ENCODE measurements at places on chromosomes 4 and X.

DNA sequence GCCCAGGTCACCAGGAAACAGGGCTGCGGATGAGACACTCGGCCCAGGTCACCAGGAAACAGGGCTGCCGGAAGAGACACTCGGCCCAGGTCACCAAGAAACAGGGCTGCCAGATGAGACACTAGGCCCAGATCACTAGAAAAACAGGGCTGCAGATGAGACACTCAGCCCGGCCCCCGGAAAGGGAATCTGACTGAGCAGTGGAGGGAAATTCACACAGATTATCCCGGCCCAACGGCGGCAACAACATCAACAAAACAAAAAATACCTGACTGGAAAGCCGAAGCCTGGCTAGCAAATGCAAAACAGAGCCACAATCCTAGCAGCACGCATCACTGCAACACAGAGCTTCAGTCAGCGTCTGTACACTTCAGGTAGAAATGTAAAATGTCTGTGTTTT lies 20.7 kb downstream of the AFAP1 start:
- H3K27ac ChIP-seq: no peak overlapping the region
- H3K36me3 ChIP-seq: no peaks in the 10 kb centered on the region
- H3K27me3 ChIP-seq: no peaks in the 10 kb centered on the region

DNA sequence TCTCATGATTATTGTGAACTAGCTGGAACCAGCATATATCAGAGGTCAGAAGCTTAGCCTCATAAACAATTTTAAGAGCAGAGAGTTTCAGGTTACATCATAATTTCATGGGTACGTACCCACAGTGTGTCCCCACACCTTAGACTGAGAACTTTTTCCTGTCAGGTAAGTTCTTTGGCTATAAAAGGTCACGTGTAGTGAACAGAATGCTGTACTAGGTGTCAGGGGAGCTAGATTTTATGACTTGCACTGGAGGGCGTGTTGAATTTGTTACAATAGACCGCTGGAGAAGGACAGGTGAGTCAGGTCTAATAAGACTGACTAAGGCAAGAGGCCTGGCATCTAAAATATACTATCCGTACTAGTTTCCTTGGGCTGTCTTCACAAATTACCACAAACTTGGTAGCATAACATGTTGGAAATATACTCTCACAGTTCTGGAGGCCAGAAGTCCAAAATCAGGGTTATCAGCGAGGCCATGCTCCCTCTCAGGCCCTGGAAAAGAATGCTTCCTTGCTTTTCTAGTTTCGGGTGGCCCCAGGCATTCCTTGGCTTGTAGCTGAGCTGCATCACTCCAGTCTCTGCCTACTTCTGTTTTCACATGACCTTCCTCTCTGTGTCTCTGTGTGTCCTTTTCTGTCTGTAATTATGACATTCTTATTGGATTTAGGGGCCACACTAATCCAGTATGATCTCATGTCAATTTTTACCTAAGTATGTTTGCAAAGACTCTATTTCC lies 512.0 kb upstream of the NR3C2 start:
- no peak for DNase-seq
- H3K27me3 ChIP-seq: no peaks in the 10 kb centered on the region
- H3K36me3 ChIP-seq: no peaks in the 10 kb centered on the region
- H3K27ac ChIP-seq: peak overlapping the region; percentile 46
- no peak overlapping the region for H3K4me3 ChIP-seq

- H3K4me1 ChIP-seq: no peaks in the 10 kb centered on the region
- H3K27me3 ChIP-seq: no peaks in the 10 kb centered on the region
- H3K27ac ChIP-seq: no peak overlapping the region
- no peak for DNase-seq
- no peak overlapping the region for H3K4me3 ChIP-seq
- no peaks in the 10 kb centered on the region for H3K36me3 ChIP-seq
Measured at GRCh38 chr4:4637710-4638109, 95.9 kb upstream of the STX18 start.

DNA sequence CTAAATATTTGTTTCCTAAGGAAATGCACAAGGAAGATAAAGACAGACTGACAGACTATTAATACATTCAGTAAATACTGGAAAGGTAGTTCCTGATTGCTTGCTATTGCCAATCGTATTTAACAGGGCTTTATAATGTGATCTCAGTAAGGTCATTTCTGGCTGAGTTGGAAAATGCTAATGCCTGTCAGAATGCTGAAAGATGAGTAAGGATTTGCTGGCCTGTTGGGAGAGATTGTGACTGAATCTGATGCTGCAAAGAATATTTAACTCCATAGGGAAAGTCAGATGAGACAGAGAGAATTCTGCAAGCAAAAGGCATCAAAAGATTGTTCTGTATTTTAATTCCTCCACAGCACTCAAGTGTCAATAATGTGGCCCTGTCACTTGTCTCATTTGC lies 169.0 kb downstream of the BEND2 start:
- H3K36me3 ChIP-seq: no peaks in the 10 kb centered on the region
- no peak for DNase-seq
- H3K27ac ChIP-seq: no peak overlapping the region
- no peaks in the 10 kb centered on the region for H3K4me1 ChIP-seq

GRCh38 chrX:85503258-85504158 lies 124.0 kb upstream of the POF1B start:
- no peak overlapping the region for H3K4me3 ChIP-seq
- peak overlapping the region; percentile 67 for H3K27ac ChIP-seq
- no peaks in the 10 kb centered on the region for H3K27me3 ChIP-seq
- H3K36me3 ChIP-seq: no peaks in the 10 kb centered on the region

DNA sequence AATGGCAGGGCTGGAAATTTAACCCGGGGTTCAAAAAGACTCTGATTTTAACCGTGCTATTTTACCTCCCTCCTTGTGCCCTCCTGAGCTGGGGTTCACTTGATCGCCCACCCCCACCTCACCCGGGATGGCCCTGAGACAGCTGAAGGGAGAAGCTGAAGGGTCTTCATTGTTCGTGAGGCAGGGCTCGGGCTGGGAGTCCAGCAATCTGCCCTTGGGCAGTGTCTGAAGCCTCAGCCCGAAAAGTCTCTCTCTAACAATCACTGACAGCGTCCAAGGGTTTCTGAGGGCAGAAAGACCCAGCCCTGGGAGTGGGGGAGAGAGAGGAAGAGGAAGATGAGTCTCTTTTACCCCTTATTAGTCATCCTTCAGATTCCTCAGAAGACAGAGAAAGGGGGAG lies 39.4 kb upstream of the PHOX2B start:
- no peaks in the 10 kb centered on the region for H3K36me3 ChIP-seq
- no peaks in the 10 kb centered on the region for H3K4me1 ChIP-seq
- H3K4me3 ChIP-seq: no peak overlapping the region
- H3K27ac ChIP-seq: no peak overlapping the region
- no peaks in the 10 kb centered on the region for H3K27me3 ChIP-seq

DNA sequence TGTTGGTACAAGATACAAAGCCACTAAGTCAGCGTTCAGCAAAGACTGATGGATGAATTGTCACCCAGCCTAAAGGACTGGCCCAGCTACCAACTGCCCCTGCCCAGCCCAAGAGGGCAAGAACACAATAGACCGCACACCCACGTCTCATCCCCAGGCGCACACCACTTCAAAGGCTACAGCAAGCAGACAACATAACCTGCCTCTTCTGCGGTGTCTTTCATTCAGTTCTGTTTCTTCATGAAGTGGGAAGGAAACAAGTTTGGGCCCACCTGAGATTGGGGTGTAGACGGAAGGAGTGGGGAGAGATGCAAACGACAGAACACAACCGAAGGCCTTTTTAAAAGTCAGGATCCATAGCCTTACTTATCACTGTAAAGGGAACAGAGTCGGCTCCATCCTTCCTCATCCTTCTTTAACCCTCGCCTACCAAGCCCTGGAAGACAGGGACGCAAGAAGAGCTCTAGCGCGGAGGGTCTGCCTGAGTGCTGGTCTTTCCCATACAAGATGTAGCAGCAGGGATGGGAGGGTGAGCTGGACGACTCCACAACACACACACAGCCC lies 691 bp downstream of the SCARB2 start:
- peak overlapping the region; percentile 83 for H3K4me3 ChIP-seq
- peak; percentile 23 for DNase-seq
- H3K36me3 ChIP-seq: no peaks in the 10 kb centered on the region
- H3K27me3 ChIP-seq: no peaks in the 10 kb centered on the region

DNA sequence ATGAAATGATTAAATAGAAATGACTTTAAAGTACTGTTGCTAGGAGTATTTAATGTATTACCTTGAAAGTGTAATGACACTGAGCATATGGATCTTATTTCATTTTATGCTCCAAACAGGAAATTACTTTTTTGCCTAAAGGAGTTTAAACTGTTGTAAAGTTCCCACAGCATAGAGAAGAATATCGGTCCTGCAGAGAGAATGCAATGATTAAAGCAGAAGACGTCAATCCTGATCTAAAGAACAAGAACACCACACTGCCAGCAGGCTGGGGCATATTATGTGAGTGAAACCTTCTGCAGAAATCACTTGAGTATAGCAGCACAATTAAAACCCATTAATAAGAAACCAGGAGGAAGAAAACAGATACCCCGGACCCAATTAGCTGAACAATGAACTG lies 72.8 kb upstream of the CAMK2D start:
- H3K4me3 ChIP-seq: no peak overlapping the region
- no peaks in the 10 kb centered on the region for H3K4me1 ChIP-seq
- H3K36me3 ChIP-seq: no peaks in the 10 kb centered on the region

GRCh38 chrX:112874175-112874574 lies 33.5 kb upstream of the AMOT start:
- H3K4me3 ChIP-seq: no peak overlapping the region
- H3K4me1 ChIP-seq: no peaks in the 10 kb centered on the region
- H3K27me3 ChIP-seq: no peaks in the 10 kb centered on the region
- H3K36me3 ChIP-seq: no peaks in the 10 kb centered on the region
- no peak overlapping the region for H3K27ac ChIP-seq

DNA sequence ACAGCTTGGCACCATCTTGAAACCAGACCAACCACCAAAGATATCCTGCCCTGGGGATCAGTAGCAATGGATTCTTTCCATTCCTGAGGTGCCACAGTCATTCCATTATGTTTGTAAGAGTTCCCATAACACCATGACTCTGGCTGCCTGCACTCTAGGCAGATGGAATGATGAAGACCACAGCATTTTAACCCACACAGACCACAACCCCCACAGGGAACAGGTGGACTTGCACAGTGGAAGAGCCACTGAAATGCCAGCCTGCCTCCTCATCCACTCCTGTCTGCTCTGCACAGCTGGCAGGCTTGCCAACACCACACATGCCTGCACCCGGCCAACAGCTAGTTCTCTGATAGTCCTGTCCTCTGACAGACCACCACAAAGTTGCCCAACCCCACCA lies 2362.2 kb upstream of the AGA start:
- H3K27ac ChIP-seq: no peak overlapping the region
- no peak overlapping the region for H3K4me3 ChIP-seq
- no peaks in the 10 kb centered on the region for H3K4me1 ChIP-seq

DNA sequence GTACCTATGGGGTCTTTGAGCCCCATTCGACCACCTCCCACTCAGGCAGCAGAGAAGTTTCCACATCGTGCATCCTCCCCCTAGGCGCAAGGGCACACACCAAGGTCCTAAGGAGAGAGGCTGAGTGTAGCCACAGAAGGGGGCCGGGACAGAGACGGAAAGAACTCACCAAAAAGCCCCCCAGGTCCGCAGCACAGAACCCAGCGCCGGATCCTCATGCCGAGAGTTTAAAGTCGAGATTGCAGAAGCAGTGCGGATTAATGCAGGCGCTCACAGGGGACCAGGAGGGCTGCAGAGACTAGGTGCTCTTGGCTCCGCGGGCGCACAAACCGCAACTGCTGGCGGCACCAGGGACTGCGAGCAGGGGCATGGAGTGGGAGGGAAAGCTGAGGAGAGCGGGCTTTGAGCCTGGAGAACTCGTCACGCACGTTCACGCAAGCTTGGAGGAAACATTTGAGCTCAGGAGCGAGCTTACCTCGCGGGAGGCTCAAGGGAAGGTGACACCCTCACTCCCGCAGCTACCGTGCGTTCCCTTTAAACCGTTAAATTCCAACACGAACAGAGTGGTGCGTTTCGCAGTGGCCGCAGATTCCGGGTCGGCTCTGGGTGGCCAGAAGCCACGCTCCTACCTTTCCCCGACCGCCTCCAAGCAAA lies 8.5 kb downstream of the NKX3-2 start:
- DNase-seq: no peak
- no peak overlapping the region for H3K27ac ChIP-seq
- peaks cover 78% of the 10 kb centered on the region for H3K27me3 ChIP-seq

- DNase-seq: no peak
- H3K4me3 ChIP-seq: no peak overlapping the region
- H3K27me3 ChIP-seq: no peaks in the 10 kb centered on the region
- no peaks in the 10 kb centered on the region for H3K4me1 ChIP-seq
- H3K36me3 ChIP-seq: no peaks in the 10 kb centered on the region
- no peak overlapping the region for H3K27ac ChIP-seq
Measured at GRCh38 chrX:38206036-38206435, 14.6 kb downstream of the SRPX start.

- no peak for DNase-seq
- H3K4me1 ChIP-seq: no peaks in the 10 kb centered on the region
- no peaks in the 10 kb centered on the region for H3K27me3 ChIP-seq
Measured at GRCh38 chr4:102312417-102312816, 32.9 kb downstream of the SLC39A8 start.
